T-helper 1 cell (primary cell): ENCODE measurements at places on chromosomes 2 and 18.

GRCh38 chr18:8813611-8814010 lies 108.3 kb downstream of the MTCL1 start:
- DNase-seq = no peak

GRCh38 chr2:172811027-172811426 lies 75.4 kb downstream of the RAPGEF4 start:
- DNase-seq = peak; percentile 3

GRCh38 chr2:84801811-84802210 lies 79.1 kb downstream of the TRABD2A start:
- no peak for DNase-seq

- no peak for DNase-seq
These were observed 242.2 kb downstream of the LOXHD1 start for GRCh38 chr18:46414863-46415262.

- no peak for DNase-seq
These were observed 1157.4 kb downstream of the RPIA start for GRCh38 chr2:89848763-89849368.

DNA sequence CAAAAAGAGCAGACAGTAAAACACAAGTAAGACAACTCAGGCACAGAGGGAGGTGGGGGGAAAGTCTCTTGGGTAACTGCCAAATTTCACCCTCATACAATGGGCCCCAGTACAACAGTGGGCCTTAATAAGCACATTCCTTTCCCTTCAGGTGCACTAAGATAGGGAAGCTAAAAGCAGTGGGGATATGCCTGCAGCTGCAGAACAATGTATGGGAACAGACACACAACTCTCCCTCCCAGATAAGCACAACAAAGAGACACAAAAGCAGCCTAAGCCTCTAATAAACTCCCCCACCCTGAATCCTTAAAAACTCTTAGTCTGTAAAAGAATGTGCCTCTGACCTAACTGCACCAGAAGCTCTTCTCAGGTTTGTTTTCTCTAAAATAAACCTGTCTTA lies 24.5 kb downstream of the GALNT14 start:
- no peak for DNase-seq

GRCh38 chr2:230893338-230893737 lies 28.6 kb downstream of the ITM2C start:
- DNase-seq = no peak

DNA sequence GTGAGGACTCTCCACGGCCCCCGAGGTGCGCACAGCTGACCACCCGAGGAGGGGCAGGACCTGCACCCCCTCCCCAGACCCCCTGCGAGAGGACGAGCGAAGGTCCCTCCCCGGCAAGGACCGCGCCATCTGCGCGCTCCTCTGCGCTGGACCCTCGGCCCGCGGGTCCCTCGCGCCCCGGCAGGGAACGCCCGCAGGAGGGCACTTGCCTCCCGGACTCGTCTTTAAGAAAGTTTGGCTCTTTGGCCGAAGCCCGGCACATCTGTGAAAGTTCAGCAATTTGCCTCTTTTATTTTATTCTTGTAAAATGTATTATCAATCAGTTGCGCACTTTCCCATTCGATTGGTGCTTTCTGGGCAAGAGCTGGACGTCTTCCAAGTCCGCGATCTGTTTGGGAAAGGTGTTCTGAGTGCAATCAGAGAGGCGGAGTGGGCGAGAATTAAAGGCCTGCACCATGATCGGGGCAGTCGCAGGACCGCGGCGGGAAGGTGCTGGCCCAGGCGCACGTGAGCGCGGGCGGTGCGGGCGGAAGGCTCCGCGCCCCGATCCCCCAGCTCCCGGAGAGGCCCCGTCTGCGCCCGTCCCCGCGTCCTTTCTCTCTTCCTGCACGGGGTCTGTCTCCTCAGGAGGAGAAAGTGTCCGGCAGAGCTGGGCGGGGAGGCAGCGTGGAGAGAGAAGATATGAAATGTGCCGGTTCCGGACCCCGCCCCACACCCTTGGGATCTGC lies 1.6 kb upstream of the ALKAL2 start:
- no peak for DNase-seq

DNA sequence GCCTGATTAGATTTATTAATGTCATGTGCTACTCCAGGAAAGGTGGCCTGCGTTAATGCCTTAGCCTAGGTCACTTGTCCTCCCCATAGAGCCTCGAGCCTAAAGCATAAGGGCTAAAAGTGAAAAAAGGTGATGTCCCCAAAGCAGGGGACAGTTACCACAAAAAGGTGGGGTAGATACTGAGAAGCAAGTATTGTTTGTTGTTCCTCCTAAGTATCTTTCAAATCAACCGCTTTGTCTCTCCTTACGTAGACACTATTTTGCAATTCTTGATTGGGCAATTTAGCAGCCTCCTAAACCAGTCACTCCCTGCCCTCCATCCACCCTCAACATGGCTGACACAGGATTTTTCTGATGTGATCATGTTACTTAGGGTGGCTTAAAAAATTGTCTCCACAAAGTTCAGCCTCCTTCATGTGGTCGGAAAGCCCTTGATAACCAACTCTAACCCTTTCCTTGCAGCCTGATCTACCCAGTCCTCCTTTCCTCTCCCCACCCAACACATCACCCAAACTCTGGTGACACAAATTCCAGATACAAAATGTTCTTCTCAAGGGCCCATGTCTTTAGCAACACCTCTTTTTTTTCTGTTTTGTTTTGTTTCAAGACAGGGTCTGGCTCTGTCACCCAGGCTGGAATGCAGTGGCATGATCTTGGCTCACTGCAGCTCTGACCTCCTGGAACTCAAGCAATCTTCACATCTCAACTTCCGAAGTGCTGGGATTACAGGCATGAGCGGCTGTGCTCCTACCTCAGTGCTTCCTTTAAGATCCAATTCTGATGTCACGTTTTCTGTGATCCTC lies 6.9 kb downstream of the INHA start:
- no peak for DNase-seq

DNA sequence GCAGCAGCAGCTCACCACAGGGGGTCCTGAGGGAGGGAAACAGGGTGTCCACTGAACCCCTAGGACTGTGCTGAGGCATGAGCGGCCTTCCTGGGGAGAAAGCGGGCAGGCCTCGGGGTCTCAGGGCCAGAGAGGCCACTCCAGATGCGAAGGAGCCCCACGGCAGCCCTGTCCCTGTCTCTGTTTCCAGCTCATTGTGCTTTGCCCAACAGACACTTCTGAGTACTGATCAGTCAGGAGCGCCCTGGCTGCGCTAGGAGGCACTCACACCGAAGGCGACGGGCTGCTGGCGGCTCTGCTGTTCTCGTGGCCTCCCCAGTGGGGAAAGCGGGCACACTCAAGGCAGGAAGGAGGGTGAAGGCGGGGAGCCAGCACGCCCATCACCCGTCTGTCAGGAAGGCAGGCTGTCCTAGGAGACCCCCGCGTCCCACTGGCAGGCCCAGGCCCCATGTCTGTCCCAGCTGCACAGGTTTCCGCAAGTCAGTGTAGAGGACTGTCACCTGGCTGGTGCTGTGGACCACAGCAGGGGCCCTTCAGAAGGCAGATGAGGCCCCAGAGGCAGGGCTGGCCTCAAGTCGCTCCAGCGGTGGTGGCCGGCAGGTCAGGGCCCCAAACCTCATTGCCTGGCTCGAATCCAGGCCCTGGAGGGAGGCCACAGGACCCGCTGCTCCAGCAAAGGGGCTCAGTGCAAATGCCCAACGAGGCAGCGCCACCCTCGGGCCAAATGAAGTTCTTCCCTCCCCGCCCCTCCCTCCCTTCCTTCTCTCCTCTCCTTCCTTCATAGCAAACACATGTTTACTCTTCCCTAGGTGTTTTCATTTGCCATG lies 6.8 kb downstream of the ESPNL start:
- no peak for DNase-seq

DNA sequence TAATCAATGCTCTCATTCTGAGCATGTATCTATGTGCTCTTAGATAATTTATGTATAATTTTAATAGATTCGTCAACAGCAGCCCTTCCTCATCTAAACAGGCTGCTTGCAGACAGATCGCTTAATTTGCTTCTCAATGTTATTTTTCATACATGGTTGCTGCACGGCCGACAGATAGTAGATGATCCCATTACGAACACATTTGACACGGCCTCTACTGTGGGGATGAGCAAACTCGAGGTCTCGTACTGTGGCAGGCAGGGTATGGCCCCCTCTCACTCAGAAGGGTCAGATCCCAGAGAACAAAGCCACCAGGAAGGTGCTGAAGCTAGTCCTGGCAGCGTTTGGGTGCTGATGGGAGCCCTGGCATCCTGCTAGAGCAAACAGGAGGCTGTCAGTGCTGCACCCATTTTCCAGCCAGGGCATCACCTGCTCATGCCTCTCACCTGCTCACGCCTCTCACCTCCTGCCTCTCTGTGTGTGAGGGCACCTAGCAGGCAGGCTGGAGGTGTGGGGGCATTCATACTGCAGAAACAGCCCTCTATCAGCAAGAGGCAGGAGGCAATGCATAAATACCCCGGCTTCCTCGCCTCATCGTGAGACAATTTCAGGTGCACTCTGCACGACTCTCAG lies 80.0 kb downstream of the KLHL29 start:
- DNase-seq = no peak

DNA sequence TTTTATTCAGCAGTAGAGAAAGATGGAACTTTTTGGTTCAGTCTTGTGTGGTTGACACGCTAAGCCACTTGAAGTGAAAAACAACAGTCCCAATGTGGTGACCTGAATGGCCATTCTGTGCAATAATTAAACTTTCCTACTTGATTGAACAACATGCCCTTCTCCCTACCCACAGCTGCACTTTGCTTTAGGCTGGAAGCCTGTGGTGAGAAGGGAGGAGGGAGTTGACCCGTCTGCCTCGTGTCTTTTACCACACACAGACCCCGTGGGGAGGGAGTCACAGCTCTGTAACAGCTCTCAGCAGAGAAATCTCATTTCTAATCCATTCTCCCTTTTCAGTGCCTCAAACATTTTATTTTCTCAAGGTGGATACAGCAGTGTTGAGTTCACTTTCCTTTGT lies 138.2 kb upstream of the PKDCC start:
- no peak for DNase-seq

GRCh38 chr18:7784171-7784570 lies 217.1 kb downstream of the PTPRM start:
- DNase-seq = no peak

DNA sequence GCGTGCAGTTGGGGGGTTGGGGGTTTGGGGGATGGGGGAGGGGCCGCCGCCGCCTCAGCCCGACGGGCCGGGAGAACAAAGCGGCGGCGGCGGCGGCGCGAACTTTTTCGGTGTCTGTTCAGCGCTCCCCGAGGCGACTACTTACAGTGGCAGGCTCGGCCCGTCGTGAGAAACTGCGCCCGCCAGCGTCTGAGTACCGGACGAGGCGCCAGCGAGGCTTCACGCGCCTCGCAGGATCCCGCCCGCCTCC lies 172 bp downstream of the PRKD3 start:
- DNase-seq = no peak

DNA sequence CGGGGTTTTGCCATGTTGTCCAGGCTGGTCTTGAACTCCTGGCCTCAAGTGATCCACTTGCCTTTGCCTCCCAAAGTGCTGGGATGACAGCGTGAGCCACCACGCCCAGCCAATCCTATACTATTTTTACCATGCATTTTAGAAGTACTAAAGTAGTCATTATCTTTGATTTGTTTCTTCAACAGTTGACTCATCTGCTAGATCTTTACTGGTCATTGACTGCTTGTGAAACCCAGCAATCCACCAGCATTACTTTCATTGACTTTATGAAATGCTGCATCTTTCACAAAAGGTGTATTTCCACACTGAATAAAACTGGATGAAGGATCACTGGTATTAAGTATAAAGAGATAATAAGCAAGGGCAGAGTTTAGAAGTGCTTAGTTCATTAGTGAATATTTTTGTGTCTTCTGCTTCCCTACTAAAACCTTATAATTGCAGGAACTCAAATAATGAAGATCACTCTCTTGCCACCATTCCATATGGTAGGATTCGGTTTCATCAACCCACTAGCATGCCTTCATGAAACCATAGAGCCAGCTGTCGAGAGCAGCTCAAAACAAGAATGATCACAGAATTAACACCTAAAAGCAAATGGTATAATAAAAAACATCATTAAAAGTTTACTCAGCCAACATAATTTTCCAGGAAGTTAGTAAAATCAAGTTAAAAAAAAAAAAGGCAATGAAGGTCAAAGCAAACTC lies 33.1 kb downstream of the IRS1 start:
- DNase-seq = no peak
